Bronchial smooth muscle cell (primary cell): ENCODE measurements at places on chromosomes 6 and 20. TPM values are rescaled to one million over a fixed set of nuclear protein-coding genes. Genes with fewer than 3 reads are reported as not detected.

Gene CCDC167
- total RNA-seq = 10.3 and 11.3 TPM in 2 replicates

Gene GJA10
- not detected in 2 replicates for total RNA-seq

Gene TRAM2
- 39.2 and 45.3 TPM in 2 replicates for total RNA-seq

Gene SYTL3
- total RNA-seq = 9.5 and 10.6 TPM in 2 replicates

Gene TRIM26
- total RNA-seq = 16.7 and 26.4 TPM in 2 replicates

Gene WFDC2
- not detected in 2 replicates for total RNA-seq

Gene TENT5A
- 12.3 and 23.2 TPM in 2 replicates for total RNA-seq

Gene EYS
- total RNA-seq = under 0.01 TPM in 1 of 2 replicates, not detected in the other

Gene ETV7
- 0.47 and 1.1 TPM in 2 replicates for total RNA-seq

Gene PEX3
- 20.8 and 23.3 TPM in 2 replicates for total RNA-seq

Gene TEAD3
- total RNA-seq = 3.8 TPM in 2 replicates

Gene GDAP1L1
- total RNA-seq = 0.17 TPM in 1 of 2 replicates, not detected in the other

Gene TMEM30A
- total RNA-seq = 120 and 194 TPM in 2 replicates

Gene TGM2
- total RNA-seq = 12.6 and 118 TPM in 2 replicates

Gene SLC12A5
- total RNA-seq = under 0.01 TPM in 2 replicates

Gene SPTLC3
- total RNA-seq = 4.6 and 13.4 TPM in 2 replicates
